Stimulated activated CD8-positive, alpha-beta memory T cell treated with anti-CD3 and anti-CD28 coated beads, Interleukin-4, amount 100 ng/mL, for 48 hours (primary cell): ENCODE measurements at places on chromosomes 7 and 10.

DNA sequence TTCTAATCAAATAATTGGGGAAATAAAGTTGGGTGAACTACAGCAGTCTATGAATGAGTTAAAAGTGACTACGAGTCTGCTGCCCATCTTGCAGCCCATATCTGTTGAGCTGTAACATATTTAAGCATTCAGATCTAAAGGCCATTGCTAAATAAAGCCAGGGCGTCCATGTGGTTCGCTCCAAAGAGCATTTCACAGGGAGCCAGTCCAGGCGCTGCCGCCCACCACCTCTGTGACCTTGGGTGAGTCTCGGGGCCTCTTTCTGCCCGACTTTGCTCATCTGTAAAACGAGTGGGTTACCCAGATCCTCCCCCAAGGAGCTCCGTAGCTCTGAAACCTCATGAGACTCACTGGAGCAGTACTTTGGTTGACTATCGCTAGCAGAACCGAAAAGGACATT lies 223.1 kb downstream of the CUX1 start:
- DNase-seq: no peak

DNA sequence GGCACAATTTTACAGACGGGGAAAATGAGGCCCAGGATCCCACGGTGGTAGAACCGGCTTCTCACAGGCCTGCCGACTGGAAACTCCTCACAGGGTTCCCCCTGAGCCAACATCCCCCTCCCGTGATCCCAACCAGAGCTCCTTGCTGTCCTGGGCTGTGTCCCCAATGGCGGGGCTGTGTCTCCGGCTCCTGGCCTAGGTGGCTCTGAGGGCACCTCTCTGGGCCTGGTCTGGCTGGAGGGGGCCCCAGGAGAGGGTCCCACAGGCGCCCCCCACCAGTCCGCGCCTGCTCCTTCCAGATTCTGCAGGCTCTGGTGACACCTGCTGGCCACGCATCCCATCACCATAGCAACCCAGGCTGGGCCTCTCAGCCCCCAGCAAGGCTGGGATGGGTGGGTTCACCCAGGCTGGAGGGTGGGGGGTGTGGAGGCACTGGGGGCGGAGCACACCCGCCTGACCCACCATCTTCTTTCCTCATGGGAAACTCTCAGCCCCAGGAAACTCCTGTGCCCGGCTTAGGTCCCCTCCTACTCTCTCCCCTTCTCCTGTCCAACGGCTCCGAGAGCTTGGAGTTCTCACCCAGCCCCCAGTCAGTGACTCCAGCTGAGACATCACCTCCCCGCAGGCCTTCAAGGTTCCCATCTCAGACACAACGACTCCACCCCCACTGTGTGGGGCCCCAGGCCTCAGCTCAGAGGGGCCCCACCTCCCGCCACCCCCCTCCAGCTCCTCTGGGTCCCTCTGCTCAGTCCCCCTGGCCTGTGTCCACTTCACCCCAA lies 27.1 kb upstream of the TNRC18 start:
- DNase-seq: peak; percentile 50

DNA sequence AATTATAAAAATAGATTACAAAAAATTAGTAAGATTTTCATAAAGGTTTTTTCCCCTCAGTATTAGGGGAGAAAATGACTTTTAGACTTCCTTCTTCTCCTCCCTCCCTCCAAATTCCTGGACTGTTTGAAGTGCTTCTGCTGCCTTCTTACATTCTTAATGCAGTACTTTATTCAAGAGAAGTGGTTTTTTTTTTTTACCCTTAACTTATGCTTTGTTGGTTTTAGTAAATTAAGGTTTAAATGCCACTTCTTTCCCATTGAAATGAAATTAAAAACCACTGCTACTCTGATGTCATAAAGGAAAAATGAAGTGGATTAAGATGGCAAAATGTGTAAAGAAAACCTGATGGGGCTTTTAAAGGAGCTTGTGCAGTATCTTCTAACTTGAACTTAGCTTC lies 140.7 kb downstream of the VTI1A start:
- DNase-seq: no peak

DNA sequence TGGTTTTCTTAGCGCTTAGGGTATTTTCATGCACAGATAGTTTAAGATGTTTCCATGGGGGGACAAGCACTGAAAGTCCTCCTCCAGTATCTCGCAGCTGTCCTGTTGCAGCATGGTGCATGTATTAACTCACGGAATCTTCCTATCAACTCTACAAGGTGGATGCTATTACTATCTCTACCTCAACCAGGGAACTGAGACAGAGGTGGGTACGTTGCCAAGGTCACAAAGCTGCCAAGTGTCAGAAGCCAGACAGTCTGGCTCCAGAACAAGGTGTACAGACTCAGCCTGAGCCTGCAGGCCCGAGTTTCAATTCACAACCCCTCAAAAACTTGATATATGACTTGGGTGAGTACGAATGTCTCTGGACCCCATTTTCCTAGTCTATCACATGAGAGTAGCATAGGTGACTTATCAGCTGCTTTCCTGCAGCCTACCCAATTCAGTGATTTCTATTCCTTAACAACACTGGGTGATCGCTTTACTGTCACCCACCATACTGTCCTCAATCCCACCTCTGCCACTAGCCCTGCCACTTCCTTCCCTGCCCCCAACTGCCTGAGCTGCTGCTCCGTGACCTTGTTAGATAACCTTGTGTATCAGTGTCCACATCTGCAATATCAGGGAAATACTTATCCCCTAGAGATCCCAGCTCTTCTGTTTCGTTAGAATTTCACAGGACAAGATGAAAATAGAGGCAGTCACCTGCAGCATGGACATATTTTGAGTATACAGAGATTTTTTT lies 92.1 kb downstream of the ABCC2 start:
- no peak for DNase-seq

GRCh38 chr10:60901561-60902235 lies 42.3 kb downstream of the RHOBTB1 start:
- DNase-seq: no peak

DNA sequence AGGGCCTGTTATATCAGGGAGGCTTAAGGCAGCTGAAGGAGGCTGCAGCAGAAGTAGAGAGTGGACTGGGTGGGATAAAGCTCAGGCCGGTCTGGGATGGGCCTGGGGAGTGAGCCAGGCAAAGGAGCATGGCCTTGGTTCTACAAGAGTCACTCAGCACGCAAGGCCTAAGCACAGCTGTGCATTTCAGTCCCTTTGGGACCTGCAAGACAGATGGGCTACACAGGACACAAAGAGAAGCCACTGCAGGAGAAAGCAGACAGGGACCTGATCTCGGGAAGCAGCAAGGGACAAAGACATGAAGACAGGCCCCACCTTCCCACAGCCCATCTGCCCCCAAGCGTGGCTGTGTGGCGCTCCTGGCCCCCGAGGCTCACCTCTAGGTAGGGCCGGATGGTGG lies 29.4 kb downstream of the RRP12 start:
- DNase-seq: no peak

DNA sequence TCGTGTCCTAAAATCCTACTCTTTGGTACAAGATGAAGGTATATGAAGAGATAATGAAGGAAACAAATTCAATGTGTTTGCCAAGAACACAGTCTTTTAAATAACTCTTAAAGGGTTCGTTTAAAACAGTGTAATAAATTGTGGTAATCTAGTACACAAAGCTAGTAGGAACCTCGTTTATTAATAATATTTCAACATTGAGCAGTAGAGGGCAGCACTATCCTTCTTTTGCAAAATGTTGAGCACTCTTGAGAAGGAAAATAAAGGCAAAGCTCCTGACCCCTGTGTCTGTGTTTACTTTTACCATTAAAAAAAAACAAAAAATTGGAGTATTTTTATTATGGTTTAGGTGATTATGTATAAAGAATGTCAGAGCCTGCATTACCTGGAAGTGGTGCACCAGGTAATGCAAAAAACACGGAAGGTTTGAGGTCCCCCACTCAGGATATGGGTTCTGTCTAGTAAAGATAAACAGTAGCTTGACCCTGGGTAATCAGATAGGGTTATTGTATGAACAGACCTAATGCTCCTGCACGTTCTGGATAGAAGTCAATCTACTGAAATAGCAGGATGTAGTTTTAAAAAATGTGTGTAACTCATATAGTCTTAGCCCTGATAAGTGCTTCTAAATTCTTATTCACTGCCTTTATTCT lies 5.7 kb upstream of the GOT1 start:
- DNase-seq: no peak

DNA sequence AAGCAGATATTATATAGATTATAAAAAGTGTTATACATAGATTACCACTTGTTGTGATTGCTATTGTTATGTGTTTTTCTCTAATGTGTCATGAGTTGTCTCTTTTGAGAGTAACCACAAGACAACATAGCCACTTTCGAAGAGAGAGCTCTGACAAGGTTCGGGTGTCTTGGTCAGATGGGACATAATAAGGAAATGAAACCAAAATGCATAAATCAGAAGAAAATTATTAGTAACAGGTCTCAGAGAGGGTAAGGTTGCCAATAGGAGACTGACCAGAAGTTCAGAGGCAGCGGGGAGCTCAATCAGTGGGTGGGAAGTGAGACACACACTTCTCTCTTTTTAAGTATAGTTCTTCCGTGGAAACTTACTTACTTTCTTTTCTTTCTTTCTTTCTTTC lies 639.2 kb upstream of the POT1 start:
- no peak for DNase-seq
